ENCODE measurements at places on chromosomes 12 and 14.

- DNase-seq = no peak
Observed at GRCh38 chr14:96445844-96446710, 54.1 kb downstream of the AK7 start.

GRCh38 chr12:77089686-77090220 lies 24.4 kb upstream of the E2F7 start:
- no peak for DNase-seq

DNA sequence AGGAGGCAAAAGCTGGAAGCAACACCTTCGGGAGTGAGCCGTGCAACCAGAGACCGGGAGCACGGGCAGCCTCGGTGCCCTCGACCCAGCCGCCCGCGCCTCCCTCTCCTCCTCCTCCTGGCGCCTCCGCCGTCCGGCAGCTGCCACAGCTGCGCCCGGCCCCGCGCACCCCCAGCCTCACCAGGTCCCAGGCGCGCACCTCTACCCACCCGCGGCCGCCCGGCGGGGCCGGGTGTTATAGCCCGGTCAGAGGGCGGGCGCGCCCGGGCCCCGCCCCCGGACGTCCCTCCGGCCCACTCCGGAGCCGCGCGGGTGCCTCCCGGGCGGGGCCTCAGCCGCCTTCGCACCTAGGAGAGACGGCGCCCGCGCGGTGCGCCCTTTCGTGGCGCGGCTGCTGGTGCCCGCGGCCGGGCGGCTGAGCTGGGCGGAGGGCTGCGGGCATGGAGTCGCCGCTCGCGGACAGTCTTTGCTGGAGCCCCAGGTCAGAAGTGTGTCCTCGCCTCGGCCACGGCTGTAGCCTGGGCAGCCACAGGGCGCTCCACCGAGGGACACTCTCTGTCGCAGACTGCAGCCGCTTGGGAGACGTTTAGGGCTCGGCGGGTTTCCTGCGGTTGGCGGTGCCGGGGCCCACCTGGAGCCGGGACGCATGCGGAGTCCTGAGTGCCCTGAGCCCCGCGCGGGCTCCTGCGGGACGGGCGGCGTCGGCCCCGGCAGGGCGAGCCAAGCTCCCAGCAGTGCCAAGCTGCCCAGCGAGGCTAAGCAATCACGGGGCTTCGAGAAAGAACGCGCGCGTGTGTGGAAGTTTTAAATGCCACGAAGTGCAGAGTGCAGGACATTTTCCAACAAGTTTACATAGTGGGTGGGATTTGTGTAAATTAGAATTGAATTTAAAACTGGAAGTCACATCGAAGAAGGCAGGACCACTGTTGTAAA lies at the start of gene CPM:
CPM (minus strand) TSS at position 211 of the 933 bp plus-strand sequence. CDS start 334 bp downstream, outside the sequence.
- DNase-seq = peak; percentile 52

DNA sequence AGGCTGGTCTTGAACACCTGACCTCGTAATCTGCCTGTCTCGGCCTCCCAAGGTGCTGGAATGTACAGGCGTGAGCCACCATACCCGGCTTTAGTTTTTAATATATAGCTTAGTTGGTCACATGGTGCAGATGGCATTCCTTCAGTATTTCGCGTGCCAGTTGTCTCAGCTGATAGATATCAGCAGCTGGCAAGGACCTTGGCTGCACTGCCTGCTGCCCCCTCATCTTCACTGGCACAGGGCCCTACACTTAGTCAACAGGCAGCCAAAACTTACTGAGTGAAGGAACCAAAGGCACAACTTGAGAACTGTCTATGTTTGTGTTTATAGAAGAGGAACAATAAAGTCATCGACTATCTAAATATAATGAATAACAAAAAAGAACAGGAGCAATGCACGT lies 31.0 kb downstream of the EID3 start:
- no peak for DNase-seq

- no peak for DNase-seq
Observed at GRCh38 chr14:65639216-65639615, 226.7 kb downstream of the FUT8 start.

GRCh38 chr12:130827432-130827831 lies 11.6 kb downstream of the STX2 start:
- DNase-seq = no peak

DNA sequence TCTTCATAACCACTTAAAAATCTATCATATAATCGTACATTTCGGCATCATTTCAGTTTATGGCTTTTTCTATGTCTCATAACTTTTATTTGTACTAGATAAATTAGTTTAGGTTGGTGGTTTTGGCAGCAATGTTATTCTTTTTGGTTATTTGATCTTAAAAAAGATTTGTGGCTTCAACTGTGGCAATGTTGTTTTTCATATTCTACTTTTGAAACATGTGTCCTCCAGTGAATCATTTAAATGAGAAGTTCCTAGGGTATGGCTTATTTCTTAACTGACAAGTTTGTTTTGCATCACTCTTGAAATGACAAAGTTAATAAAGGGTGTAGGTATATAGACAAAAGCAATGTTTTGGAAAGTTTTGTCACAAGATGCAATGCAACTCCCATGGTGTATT lies 11.1 kb upstream of the KITLG start:
- DNase-seq = no peak
